ENCODE measurements at places on chromosomes 6 and 20.

- no peak for DNase-seq
Measured at GRCh38 chr6:153862139-153862538, 176.9 kb upstream of the OPRM1 start.

DNA sequence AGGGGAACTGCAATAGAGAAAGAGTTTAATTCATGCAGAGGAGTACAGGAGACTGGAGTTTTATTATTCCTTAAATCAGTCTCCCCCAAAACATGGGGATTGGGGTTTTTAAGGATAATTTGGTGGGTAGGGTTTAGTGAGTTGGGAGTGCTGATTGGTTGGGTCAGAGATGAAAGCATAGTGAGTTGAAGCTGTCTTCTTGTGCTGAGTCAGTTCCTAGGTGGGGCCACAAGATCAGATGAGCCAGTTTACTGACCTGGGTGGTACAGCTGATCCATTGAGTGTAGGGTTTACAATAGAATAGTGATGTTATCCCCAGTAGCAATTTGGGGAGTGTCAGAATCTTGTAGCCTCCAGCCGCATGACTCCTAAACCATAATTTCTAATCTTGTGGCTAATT, 29.1 kb downstream of the GPX6 start:
- no peak for DNase-seq

DNA sequence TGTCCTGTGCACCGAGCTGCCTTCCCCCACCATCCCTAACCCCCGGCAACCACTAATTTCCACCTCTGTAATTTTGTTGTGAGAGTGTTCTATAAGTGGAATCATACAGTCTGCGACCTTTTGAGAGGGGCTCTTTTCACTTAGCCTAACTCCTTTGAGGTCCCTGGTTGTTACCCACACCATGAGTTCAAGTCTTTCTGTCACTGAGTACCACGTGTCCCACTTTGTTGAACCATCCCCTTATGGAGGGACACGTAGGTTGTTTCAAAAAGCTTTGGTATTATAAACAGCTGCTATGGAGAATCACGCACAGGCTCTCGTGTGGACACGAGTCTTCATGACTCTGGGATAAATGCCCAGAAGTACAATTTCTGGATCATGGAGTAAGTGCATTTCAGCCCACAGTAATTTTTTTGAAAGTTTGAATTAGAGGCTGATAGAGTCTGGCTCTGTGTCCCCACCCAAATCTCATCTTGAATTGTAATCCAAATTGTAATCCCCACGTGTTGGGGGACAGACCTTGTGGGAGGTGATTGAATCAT, 9.5 kb downstream of the FAM209B start:
- DNase-seq: no peak

- DNase-seq: no peak
Measured at GRCh38 chr6:84193114-84193708, 34.2 kb downstream of the CEP162 start.

DNA sequence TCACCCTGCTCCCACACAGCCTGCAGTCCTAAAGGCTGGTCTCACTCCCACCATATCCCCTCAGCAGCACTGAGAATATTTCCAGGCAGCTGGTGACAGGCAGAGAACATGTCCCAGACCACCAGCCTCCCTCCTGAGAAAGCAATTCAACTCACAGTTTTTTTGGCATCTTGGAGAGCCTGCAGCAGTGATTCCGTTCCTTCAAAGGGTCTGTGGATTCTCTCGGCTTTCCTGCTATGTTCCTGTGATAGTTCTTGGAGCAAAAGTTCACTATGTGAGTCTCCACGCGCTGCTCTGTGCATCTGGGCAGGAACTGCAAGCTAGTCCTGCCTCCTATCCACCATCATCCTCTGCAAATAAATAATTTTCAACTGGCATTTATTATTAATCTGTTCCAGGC, 448.3 kb upstream of the HSF2 start:
- DNase-seq: no peak

DNA sequence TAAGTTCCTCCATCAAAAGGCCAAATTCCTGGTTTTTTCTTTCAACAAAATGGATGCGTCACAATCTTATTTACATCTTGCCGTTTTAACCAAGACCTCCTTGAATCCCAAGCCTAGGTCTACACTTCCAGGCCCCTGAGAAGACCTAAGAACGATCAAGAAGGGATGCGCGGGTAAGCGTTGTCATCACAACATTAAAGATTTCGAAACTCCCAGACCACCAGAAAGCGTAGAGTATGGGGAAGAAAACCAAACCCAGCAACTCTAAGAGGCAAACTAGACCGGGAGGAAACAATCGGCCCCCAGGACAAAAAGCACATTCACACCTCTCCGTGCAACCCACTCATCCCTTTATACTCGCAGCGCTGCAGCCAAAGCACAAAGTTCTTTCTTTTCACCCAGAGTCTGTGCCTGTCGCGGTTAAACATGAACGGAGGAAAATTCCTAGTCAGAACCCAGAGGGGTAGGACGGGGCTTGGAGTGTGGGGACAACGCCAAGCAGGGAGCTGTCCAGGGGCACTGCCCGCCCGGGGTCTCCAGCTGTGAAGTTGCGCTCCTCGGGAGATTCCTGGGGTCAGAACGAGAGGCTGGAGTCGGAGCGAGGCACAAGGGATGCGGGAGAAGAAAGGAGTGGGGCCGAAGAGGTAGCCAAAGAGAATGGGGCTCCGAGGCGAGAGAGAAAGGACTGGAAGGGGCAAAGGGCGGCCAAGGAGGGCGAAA, 725 bp downstream of the OSER1 start:
- no peak for DNase-seq

DNA sequence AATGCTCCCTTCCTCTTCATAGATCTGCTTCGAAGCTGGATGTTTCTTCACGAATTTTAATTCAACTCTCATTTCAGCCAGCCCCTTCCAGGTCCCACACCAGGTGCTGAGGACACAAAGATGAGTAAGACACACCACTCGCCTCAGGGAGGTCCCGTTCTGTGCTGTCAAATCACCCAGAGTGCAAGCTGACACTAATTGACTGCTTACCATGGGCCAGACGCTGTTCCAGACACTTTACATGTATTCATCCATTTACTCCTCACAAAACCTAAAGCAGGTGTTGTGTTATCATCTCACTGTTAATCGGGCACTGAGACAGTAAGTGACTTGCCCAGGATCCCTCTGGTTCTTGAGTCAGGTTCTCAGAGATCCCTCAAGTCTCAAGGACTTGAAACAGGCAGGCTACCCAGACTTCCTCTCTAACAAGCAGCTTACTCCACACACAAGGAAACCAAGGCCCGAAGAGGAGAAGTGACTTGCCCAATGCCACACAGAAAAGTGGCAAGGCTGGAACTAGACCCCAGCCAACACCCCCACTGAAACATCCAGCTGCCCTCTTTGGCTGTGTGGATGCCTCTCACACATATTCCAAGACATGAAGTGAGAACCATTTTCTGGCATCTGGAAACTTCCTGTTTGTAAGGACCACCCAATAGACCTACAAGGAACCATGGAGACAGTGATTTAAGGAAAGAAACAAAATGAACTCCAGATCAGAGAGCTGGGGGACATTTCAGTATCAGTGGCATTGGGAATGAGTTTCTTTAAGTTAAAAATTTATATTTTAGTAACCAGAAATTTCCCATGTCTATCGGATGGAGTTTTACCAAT, 174.5 kb downstream of the CDC5L start:
- DNase-seq: no peak

DNA sequence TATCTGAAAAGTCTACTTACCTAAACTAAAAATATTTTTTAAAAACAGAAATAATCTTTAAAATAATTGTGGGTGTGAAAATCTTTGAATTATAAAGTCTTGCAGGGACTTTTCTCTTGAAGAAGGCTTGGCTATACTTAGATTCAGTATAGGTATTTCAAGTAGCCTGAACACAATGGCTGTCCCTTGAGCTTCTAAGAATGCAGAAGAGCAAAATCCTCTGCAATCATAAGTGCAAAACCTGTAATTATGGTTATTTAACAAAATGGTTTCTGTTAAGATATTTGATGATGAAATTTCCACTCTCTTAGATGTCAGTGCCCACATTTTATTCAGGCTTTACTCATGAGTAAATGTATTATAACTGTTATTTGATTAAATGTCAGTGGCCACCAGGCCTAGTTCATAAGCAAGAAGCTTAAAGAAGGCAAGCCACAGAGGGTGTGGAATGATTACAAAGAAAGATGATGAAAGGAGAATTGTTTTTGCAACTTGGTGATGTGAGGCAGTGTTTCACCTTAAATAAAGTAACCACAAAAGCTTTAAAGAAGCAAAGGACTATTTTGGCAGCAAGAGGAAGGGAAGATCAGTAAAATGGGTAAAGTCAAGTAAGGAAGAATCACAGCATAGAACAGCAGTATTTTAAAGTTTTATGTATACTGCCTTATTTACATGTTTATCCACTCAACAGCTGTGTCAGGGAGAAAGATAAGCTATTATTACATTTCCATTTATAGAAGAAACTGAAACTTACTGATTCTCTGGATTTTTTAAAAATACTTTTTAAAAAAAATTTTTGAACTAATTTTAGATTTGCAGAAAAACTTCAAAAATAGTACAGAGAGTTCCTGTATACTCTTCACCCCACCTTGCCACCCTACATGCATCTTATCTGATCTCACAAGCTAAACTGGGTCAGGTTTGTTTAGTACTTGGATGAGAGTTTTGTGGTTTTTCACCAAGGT, 351.2 kb upstream of the RUNX2 start:
- DNase-seq: no peak

DNA sequence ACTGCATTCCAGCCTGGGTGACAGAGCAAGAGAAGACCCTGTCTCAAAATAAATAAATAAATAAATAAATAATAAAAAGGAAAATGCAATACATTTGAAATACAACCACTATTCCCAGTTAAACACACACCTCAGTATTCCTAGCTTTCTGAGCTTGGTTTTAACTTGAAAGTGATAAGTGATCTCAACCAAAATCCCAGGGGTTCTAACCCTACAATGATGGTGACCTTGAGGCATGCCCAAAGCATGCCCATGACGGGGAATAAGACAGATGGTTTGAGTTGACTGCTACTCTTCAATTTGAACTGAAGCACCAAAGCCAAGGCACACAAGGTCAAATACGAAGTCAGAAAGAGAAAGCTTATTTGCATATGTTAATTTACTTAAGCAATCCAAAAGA, 96.9 kb downstream of the ZFP64 start:
- DNase-seq: no peak

GRCh38 chr6:139990856-139991465, 616.5 kb upstream of the CITED2 start:
- DNase-seq: no peak

- no peak for DNase-seq
Measured at GRCh38 chr6:133055441-133055966, 185.7 kb upstream of the EYA4 start.

DNA sequence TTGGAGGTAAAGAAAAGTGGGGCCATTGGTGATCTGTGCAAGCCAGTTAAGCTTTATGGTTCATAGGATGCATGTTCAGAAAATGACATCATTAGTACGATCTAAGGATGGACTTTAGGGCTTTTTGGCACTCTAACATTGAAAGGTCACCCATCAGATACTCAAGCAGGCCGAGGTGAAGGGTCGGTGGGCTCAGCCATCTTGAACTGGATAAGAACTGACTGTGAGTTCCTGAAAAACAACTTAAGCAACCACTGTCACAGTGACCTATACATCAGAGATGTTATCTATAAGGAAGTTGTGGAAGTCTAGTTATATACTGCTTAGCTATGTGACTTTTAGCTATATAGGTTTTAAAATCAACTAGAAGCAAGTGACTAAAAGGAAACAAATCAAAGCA, 13.0 kb upstream of the ITCH start:
- no peak for DNase-seq

DNA sequence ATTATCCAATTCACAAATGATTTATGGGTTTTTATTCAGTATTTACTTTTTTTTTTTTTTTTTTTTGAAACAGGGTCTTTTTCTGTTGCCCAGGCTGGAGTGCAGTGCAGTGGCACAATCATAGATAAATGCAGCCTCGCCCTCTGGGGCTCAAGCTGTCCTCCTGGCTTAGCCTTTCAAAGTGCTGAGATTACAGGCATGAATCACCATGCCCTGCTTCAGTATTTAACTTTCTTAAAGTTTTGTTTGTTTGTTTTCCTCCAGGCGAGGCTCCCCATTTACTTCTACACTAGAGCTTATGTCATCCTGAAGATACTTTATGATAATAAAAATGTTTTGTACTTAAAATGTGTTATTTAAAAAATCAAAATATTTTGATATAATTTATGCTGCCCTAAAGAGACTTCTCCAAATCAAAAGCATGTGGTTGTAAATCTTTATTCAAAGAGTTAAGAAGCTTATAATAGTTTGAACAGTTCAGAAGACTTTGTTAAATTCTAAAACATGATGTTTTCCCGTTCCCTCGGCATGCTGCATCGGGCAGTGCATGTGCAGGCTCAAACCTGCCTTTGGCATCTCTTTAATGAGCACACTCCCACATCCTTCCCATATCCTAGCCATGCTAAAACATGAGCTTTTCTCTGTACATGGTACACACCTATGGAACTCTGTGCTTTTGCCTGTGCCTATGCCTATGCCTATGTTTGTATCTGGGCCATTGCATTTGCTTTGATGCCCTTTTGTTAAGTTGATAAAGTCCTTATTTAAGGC, 11.0 kb downstream of the SMPDL3A start:
- no peak for DNase-seq

DNA sequence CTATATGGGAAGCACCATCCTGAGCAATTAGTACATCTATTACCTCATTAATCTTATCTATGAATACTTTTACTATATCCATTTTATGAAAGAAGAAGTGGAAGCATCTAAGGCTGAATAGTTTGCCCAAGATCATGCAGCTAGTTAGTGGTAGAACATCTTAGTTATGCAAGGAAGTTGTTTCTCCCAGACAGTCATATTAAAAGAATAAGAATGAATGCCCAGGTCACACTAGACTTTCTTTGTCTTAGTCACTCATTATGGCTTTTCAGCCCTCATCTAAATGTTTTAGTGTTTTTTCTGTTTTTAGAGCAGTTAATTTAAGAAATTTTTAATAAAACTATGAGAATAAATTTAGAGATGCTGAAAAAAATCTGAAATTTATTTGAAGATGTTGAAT, 517.5 kb downstream of the CDKAL1 start:
- no peak for DNase-seq

DNA sequence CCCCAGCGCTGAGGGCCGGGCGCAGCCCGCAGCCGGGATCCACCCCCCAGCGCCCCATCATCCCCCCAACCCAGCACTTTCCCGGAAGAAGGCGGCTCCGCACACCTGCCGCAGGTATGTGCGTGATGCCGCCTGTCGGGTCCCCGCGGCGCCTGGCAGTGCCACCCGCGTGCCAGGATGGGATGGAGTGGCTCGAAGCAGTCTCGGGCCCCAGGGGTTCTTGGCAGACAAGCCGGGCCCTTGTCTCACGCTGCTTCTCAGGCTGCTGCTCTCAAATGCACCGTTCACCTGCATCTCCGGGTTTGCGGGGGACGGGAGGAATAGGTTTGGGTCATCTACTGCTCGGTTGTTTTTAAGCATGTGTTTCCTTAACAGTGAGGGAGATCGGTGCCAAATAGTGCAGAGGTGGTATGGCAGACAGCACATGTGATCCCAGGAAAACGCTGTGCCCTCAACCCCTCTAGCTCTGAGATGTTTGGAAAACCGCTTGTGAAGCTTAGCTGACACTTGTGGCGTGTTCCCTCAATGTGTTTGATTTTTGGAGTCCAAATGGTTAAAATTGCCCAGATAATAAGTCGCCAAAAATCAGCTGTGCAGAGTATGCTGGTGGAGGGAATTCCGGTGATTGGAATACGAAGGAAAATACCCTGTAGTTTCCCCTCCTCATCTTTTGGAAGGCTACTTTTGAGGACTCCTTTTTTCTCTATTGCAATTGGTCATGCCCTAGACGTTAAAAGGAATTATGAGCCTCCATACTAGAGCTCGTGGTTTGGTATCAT, 926 bp downstream of the MYLIP start:
- no peak for DNase-seq

All from stimulated activated CD8-positive, alpha-beta memory T cell treated with anti-CD3 and anti-CD28 coated beads, Interleukin-15, amount 100 ng/mL, for 1 hour (primary cell).